ENCODE measurements at places on chromosomes 6 and 20. TPM values are rescaled to one million over a fixed set of nuclear protein-coding genes. Genes with fewer than 3 reads are reported as not detected.

The HEY2 gene
- polyA plus RNA-seq: not detected

The FGD2 gene
- polyA plus RNA-seq: not detected

The C20orf144 gene
- not detected for polyA plus RNA-seq

The EPB41L1 gene
- polyA plus RNA-seq: 38.2 TPM

The BMP7 gene
- polyA plus RNA-seq: 3.6 TPM

The GJA10 gene
- not detected for polyA plus RNA-seq

The IL20RA gene
- polyA plus RNA-seq: not detected

The ACTL10 gene
- not detected for polyA plus RNA-seq

The PNRC1 gene
- 17.9 TPM for polyA plus RNA-seq

The MOXD1 gene
- 14.7 TPM for polyA plus RNA-seq

The SIRPD gene
- not detected for polyA plus RNA-seq

The SLC22A23 gene
- polyA plus RNA-seq: 8.8 TPM

Data from neural cell (in vitro differentiated cells).